ENCODE measurements at places on chromosomes 7 and 10. TPM values are rescaled to one million over a fixed set of nuclear protein-coding genes. Genes with fewer than 3 reads are reported as not detected.

Gene AOAH
- not detected for total RNA-seq

Gene FFAR4
- total RNA-seq, result not detected

Gene CPA1
- not detected for total RNA-seq

Gene ZNF853
- total RNA-seq, result 0.54 TPM

Gene DEPP1
- 237 TPM for total RNA-seq

Gene SEC61G
- 210 TPM for total RNA-seq

Gene VENTX
- not detected for total RNA-seq

Gene CTTNBP2
- not detected for total RNA-seq

Gene LSM8
- total RNA-seq, result 47.9 TPM

Gene LRRD1
- total RNA-seq, result not detected

Gene C10orf105
- total RNA-seq, result not detected

Gene SPDYE2
- not detected for total RNA-seq

Gene CDNF
- 0.47 TPM for total RNA-seq

Gene PYROXD2
- 6.2 TPM for total RNA-seq

Gene VSTM4
- 0.27 TPM for total RNA-seq

Gene NUTM2B
- 0.09 TPM for total RNA-seq

Gene SAMD9
- 10.7 TPM for total RNA-seq

Gene AKR1C4
- total RNA-seq, result not detected

Gene SPDYE8
- not detected for total RNA-seq

Gene SGCE
- total RNA-seq, result 47.1 TPM

Gene YWHAG
- total RNA-seq, result 111 TPM

Gene TEX36
- total RNA-seq, result not detected

Gene CALY
- not detected for total RNA-seq

Gene SPAG6
- not detected for total RNA-seq

Gene ZNHIT1
- total RNA-seq, result 94.3 TPM

Gene TAS2R4
- 0.90 TPM for total RNA-seq

Gene MMD2
- total RNA-seq, result not detected

Gene HHEX
- total RNA-seq, result 32.8 TPM

Gene AFAP1L2
- 1.9 TPM for total RNA-seq

Gene HGF
- total RNA-seq, result 4.0 TPM

Gene HELLS
- 33.9 TPM for total RNA-seq

Gene ATG9B
- total RNA-seq, result 0.19 TPM

Data from endothelial cell of coronary artery (primary cell).